RWPE1 (cell line): ENCODE measurements at places on chromosomes 4 and X.
A peak's percentile ranks its signal among the peaks of the same experiment; 100 is the strongest.

GRCh38 chr4:127533028-127533700 lies 99.6 kb upstream of the INTU start:
- no peak for DNase-seq

DNA sequence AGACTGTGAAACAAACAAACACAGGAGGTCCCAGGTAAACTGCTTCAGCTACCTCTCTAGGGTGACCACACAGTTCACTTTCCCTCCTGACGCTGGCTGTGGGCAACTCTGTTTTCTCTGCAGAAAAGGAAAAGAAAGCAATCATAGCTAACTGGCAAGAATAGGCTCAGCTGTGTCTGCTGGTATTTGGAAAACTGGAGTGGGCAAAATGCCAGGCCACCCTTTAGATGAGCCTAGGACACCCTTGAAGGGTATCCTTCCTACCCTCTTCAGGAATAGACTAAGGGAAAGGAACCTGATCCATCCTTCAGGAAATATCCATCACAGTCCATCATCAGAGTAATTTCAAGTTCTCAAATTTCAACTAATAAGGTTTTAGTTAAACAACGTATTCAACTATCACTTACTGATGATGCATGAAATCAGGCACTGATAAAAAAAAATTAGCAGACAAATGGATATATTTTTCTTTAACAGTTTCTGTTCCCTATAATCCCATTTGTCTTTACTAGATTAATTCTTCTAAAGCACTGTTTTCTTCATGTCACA lies 60.9 kb downstream of the CAMK2D start:
- no peak for DNase-seq

DNA sequence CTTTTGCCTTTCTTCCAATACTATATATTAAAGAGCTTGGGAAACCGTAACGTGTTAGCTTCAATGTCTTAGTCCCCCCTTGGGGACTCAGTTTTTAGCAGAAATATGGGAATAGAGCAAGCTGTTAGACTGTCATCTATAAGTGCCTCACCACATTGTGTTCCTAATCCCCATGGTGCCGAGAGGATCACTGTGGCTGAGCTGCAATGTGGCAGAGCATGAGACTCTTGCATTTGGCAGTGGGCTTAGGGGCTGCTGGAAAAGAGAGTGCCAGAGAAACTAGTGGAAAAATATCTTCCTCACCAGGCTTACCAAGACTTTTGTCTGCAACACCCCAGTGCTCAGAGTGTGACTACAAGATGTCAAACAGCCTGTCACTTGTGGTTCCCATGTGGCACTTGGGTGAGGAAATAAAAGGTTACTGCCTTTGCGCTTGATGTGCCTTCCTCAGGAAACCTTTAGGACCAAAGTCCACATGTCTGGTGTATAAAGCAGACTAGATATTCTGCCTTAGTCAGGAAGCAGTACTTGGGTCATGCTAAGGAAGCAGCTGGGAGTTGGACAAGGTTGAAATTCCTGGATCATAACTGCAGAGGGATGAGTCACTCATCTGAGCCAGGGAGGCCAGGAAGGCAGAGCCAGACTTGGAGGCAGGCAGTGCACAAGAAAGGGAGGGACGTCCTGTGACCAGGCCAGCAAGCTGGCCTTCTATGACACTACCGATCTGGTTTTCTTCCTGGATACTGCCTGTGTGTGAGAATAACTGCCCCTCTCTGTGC lies 9.7 kb upstream of the MAGEA4 start:
- DNase-seq = peak; percentile 68

DNA sequence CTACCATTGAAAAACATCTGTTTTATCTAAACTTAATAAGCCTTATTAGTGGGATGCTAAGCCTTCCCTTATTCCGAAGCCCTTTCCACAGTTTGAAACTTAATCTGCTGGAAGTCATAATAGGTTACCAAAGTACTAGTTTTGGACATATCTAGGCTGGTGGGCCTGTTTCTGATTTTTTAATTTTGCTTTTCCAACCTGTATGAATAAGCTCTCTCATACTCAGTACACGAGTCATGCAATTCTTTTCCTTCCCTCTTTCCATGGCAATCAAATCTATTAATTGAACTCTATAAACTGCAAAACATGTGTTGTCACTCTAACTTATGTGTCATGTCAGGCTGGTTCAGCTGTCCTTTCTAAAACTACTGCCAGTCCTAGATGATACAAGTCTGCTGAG lies 91.0 kb downstream of the AMMECR1 start:
- no peak for DNase-seq

DNA sequence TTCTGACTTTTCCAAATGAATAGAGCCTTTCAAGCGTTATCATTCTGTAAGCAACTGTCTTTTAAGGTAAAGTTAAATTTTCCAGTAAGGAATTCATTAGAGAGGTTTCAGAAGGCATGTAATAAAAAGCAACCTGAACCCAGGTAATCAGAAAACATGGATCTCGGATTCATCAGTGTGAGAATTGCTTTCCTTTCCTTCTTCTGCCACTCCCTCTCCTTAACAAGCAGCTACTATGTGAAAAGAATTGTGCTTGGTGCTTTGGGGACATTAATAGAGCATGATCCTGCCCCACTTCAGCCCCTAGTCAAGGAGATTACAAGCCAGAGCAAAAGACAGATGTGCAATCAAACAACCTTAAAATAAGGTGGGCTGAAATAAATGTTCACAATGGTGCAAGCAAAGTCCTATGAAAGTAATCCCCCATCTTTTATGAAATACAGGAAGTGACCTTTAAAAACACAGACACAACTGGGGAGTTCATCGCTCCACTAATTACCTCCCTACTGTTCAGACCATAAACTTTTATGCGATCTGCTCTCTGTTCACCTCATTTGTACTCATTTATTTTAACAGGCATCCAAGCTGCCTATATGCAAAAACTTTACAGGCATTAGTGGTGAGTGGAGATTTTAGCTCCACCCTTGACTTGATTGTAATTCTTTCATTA lies 122.9 kb upstream of the RASGEF1B start:
- no peak for DNase-seq

DNA sequence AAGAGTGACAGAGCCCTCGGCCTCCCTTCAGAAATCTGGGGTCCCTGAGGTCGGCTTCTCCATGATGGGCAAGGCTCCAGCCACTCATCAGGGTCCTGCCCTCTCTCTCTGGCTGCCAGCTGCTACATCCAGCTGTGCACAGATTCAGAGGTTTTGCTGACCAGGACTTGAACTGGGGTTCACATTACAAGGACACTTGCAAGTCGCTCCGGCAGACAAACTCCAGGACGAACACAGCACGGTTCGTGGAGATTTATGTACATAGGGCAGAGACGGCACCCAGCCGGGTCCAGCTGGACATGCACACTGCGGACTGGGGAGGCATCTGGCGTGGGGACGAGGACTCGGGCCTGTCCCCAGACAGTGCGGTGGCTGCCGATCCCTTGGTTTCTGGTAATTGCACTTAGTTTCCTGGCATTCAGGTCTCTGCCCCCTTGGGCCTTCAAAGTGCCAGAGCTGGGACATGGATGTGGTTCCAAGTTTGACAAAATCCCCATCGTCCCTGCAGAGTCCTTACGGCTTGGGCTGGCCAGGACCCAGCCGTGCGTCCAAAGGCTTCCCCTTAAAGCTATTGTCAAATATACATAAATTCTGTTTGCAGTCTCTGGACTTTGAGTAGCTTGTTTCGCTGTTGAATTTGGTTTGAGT lies 6.2 kb upstream of the C4orf50 start:
- DNase-seq = no peak

DNA sequence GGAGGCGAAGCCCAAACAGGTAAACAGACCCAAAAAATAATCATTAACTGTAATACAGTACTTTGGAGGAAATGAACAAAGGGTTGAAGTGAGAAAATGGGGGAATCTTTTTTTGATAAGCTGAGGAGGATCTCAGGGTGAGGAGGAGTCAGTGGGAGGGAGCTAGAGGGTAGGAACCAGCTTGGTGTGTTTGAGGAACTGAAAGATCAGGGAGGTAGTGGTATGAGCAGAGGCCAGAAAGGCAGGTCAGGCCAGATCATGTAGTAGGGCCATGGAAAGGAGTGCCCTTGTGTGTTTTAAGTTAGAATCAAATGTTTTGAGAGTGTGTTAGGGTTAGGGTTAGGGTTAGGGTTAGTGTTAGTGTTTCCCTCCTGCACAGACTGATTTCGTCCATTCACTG lies 48.8 kb downstream of the PPP2R2C start:
- DNase-seq = no peak

GRCh38 chr4:185624259-185624589 lies 88.9 kb upstream of the PDLIM3 start:
- DNase-seq = no peak

GRCh38 chr4:174209341-174209740 lies 74.1 kb downstream of the FBXO8 start:
- DNase-seq = no peak

DNA sequence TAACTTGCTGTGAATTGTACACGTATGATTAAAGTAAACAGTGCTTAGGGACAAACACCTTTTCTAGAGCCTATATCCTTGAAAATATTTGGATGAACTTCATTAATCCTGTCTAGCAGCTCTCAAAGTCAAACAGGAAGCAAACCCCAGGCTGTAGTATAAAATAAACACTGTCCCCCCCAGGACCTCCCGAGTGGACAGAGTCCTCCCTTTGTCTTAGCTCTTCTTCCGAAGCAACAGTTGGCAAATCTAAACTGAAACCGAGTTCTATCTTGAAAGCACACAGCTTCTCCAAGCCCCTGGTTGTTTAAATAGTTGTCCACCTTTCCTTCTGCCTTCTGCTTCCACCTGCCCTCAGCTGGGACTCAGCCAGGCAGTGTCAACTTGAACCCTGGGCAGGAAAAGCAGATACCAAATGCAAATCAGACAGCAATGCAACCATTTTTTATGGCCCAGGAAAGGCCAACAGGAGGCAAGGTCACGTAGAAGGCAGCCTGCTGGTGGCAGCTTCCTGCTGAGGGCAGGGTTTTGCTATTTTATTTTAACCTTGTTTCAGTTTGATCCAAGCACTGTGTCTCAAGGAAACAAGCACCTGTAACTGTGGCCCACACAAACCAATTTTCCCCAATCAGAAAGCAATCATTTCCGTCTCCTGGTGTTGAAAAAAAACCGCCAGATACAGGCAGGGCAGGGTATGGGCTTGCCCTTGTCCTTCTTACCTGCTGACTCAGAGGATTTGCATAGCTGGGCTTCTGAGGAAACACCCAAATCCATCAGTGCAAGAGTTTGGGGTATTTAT lies 110.3 kb upstream of the KIT start:
- DNase-seq = peak; percentile 24

DNA sequence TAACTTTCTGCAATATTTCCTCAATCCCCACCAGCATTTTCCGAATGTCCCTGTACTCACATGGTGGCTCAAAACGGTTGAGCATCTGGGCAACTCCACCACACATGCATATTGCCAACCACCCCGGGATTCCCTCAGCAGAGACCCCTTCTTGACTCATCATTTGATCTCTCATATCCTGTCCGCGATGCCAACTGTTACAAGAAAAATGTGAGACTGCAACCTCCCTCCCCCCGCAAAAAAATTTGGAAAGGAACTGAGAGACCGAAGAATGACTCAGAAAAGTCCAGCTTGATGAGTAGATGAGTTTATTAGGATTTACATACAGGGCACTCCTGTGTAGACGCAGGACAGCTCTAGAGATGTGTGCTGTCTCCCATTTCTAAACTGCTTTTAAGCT lies 561.4 kb downstream of the ZIC3 start:
- no peak for DNase-seq

DNA sequence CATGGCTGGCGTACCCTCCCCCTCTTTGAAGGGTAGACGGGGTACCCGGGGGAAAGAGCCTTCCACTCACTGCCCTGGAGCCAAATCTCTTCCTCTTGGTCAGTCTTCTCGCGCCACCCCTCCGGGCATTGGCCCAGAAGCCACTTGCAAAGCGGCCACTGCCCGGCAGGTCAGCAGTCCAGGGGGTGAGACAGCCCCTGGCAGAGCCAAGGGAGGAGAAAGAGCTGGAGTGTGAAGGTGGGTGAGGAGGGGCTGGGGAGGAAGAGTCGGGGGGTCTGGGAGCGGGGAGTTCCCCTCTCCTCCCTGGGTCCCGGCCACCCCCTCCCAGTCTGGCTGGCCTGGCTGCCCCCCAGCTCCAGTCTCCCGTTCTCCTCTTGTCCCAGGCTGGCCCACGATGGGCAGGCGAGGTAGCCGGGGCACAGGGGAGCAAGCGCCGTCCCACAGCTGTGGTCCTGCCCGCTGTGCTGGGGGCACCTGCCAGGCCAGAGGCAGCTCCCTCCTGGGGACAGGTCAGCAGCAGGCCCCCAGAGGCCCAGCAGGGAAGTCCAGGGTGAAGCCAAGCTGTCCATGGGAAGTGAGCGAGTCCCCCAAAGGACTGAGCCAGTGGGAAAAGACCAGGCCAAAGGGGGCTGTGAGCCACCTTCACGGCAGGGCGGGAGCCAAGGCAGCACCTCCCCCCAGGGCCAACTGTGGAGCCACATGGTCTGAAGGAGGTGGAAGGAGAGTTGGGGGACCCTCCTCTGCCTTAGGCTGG lies 21.6 kb upstream of the DUSP9 start:
- no peak for DNase-seq

DNA sequence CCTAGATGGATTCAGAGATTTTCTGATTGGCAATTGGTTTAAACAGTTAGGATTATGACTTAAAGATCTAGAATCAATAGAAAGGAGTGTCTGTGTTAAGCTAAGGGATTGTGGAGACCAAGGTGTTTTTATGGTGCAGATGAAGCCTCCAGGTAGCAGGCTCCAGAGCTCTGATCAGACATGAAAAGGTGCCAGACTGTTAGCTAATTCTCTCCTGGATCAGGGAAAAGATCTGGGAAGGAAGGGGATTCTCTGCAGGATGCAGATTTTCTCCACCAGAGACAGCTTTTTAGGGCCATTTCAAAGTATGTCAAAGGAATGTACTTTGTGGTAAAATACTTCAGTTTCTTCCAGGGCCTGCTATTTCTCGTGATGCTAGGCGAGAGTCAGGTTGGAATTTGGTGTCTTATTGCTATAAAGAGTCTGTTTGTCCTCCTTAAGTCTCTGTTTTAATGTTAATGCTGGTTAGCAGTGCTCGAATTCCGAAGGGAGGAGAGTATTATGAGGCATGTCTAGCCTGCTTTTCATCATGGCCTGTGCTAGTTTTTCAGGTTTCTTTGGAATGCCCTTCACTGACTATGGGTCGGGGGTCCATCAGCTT lies 12.0 kb upstream of the GPR78 start:
- DNase-seq = no peak

GRCh38 chrX:100979881-100980607 lies 10.5 kb downstream of the ARL13A start:
- DNase-seq = peak; percentile 0

- no peak for DNase-seq
Observed at GRCh38 chr4:107572281-107572680, 147.8 kb downstream of the PAPSS1 start.

DNA sequence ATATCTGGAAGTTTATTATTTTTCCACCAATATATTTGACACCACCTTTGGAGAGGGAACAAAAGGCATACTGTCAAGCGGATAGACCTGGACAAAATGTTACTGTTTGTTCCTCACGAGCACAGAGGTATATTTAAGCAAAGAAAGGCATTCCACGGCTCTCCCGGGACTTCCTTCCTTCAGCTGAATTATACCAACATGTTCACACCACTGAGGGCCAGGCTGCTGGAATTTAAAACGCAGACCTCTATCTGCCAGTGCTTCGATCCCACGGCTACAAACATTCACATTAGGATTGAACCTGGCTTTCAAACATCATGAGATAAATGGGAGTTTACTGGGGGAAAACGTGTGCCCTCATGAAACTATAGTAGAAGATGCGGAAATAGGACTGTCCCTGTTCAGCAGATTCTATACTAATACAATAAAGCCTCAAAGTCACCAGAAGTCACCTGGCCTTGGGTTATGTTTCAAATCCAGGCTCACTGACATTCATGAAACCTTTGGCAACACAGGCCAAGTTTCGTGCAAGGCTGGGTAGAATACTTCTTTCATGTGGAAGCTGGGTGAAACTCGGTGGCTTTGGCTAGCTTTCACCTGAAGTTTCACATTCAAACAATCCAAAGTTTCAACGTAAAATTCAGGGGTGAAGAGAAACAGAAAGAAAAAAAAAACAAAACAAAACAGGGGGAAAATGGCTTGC lies 39.5 kb downstream of the SORBS2 start:
- DNase-seq = no peak
